Activated naive CD4-positive, alpha-beta T cell treated with Interleukin-2 at 50 U/mL for 16 hours (primary cell): ENCODE measurements at places on chromosomes 11 and 22.
A peak's percentile ranks its signal among the peaks of the same experiment; 100 is the strongest.

DNA sequence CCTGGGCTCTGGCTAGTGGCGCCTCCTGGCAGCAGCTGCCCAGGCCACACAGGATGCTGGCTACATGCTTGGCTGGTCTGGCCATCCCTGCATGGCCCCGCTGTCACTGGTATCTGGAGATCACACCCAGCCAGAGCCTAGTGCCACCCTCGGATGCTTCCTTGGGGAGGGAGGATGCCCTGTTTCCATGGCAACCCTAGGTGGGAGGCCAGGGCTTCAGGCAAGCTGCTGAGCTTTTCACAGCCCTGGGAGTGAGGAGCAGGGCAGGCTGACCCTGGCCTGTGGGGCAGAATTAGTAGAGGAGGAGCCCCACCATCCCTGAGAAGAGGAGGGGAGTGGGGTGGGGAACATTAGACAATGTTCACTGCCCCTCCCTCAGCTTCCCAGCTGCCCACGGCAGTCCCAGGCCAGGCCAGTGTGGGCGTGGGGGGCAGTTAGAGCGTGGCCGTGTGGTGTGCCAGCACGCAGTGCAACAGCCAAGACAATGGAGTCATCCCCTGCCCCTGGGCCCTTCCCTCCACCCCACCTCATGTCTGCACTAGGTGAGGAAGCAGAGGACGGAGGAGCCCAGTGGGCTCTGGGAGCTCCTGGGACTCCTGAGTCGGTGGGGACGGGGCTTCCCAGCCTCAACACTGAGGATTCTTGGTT lies 50.4 kb downstream of the PARVB start:
- DNase-seq, result no peak

DNA sequence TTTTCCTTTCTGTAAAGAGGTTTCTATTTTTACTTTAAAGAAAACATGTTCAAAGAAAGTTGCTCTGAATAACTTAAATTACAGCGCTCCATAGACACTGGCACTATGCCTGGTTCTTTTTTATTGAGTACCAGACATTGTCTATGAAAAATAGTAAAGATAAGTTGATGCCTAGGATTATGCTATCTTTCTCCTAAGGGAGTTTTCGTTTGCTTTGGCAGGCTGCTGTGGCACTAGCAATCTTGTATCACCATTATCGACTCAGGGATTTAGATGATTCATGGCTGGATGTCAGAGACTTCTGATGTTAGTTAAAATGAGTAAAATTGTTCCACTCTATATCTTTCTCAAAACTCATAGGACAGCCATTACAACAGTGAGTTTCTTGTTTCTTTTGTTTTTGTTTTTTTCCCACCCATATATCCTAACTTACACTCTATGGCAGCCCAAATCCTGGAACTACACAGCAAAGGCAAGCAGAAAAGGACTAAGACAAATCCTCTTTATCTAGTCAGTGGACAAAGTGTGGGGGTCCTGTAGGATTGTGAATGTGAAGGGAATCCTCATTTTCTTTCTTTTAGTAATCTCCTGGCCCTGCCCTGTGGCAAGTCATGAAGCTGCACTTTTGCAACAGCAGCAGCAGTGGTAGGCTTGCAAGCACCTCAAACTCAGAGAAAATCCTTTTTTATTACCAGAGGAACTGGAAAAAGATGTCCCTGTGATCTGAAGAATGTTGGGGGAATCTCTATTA lies 20.7 kb downstream of the SLN start:
- DNase-seq, result no peak

GRCh38 chr22:46848197-46848596 lies 85.7 kb downstream of the TBC1D22A start:
- no peak for DNase-seq

- no peak for DNase-seq
Measured at GRCh38 chr11:36312611-36313472, 16.8 kb downstream of the PRR5L start.

DNA sequence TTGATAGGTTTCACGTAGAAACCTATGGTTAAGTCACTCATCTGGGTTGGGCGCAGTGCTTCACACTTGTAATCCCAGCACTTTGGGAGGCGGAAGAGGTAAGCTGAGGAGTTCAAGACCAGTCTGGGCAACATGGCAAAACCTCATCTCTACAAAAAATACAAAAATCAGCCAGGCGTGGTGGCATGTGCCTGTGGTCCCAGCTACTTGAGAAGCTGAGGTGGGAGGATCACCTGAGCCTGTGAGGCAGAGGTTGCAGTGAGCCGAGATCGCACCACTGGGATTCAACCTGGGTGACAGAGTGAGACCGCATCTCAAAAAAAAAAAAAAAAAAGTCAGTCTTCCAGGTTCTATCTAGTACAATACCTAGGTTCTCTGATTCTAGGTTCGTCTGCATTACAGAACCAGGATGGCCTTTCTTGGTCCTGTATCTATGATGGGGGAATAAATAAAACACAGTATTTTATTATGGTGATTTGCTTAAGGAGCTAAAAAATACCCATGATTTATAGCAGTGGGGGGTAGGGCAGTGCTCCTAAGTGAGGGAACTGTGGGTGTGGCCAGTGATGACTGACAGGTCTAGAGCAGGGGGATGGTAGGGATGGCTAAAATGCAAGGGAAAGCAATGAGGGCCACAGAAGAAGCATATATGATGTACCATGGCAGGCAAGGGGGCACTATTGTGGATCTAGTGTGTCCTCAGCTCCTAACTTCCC lies 65.5 kb upstream of the NUP160 start:
- DNase-seq, result no peak

GRCh38 chr11:73916435-73916834 lies 34.4 kb upstream of the DNAJB13 start:
- DNase-seq, result no peak

- DNase-seq, result no peak
Measured at GRCh38 chr11:64095273-64095817, 59.6 kb downstream of the FLRT1 start.

DNA sequence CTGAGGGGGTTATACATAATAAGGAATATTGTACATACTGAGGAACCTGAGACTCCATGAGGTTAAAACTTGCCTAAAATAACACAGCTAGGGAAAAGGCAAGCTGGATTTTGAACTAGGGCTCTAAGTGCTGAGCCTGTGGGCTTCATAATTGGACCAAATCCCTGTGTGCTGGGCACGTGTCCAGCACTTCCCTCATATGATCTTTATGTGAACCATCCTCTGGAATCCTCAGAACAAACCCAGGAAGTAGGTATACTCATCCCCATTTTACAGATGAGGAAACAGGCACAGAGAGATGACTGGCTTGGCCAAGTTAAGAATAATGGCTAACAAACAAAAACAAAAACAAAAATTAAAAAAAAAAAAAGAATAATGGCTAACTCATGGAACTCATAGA lies 14.9 kb downstream of the RTN4RL2 start:
- DNase-seq, result no peak

- no peak for DNase-seq
Measured at GRCh38 chr11:72030472-72031045, 31.9 kb downstream of the IL18BP start.

DNA sequence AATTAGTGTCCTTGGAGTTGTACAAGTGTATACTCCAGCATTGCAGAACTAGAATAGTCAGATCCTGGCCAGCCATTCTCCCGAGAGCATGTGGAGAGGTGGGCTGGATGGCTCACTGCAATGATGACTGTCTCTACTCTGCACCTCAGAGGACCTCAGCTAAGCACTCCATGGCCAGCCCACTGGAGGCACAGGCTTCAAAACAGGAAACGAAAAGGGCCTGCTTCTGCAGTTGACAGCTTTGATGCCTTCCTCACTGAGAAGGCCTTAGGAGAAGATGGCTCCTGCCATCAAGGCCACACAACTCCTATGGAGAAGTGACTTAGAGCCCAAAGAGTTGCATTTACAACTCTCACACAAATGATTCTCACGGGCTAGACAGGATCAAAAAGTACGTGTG lies 9.1 kb downstream of the POLD4 start:
- no peak for DNase-seq

DNA sequence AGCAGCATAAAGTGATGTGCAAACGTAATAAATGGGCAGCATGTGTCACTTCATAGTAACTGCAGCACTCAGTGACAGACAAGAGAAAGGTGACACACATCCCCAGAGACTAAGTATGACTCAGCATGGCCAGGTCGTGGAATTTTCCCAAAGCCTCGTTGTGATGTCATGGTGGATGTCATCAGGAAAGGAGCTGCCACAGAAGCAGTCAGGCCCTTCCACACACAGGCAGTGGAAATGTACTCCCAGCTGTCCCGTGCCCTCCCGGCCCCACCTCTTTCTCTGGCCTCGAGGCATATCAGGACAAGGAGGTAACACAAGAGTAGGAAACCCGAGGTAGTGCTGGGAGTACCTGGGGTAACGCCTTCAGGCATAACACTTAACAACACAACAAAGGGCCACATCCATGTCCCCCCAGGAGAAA lies 8.1 kb downstream of the PC start:
- peak; percentile 19 for DNase-seq
